NCI-H2081 (cell line): ENCODE measurements at places on chromosomes 16 and 17.

DNA sequence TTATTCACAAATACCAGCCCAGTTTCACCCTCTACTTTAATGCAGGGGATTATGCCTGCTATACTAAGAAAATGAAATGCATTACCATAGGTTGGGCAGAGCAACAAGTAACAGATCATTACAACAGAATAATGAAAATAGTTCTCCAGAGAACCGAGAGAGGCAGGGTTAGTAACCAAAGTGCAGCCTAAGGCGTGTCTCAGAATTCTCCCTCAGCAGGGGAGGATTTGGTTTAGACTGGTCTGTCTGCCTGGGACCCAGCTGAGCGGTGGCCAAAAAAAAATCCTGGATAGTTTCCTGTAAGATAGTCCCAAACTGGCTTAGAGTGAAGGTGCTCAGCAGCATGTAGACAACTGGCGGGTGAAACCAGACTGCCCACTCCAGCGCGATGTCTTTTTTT, 30.8 kb upstream of the ADCY7 start:
- no peak for DNase-seq

- no peak for DNase-seq
These were observed 16.0 kb upstream of the ITGB4 start for GRCh38 chr17:75704963-75705875.

GRCh38 chr17:30519707-30520106, 42.5 kb downstream of the GOSR1 start:
- DNase-seq = no peak

- DNase-seq = no peak
These were observed 4.1 kb upstream of the PPP1R9B start for GRCh38 chr17:50154604-50155003.

GRCh38 chr17:60528828-60529227, 2.8 kb upstream of the APPBP2 start:
- DNase-seq = no peak
